ENCODE measurements at places on chromosomes 5 and 9. TPM values are rescaled to one million over a fixed set of nuclear protein-coding genes. Genes with fewer than 3 reads are reported as not detected.

GRCh38 chr5:34743878-34744277 lies 87.8 kb downstream of the RAI14 start:
- DNase-seq, result no peak
- no peaks in the 10 kb centered on the region for H3K36me3 ChIP-seq
- no peaks in the 10 kb centered on the region for H3K4me1 ChIP-seq
- H3K27me3 ChIP-seq, result peaks cover 5% of the 10 kb centered on the region
- no peak overlapping the region for H3K27ac ChIP-seq
- no peak overlapping the region for H3K4me3 ChIP-seq

Gene HACD4
- 8.1 TPM for polyA plus RNA-seq

GRCh38 chr5:145362266-145362665 lies 472.9 kb downstream of the PRELID2 start:
- no peaks in the 10 kb centered on the region for H3K27me3 ChIP-seq
- H3K4me3 ChIP-seq, result no peak overlapping the region
- no peak overlapping the region for H3K27ac ChIP-seq
- no peak for DNase-seq
- H3K36me3 ChIP-seq, result no peaks in the 10 kb centered on the region

- no peak overlapping the region for H3K4me3 ChIP-seq
- peaks cover 81% of the 10 kb centered on the region for H3K36me3 ChIP-seq
- H3K27me3 ChIP-seq, result no peaks in the 10 kb centered on the region
- no peak overlapping the region for H3K27ac ChIP-seq
- H3K4me1 ChIP-seq, result peaks cover 51% of the 10 kb centered on the region
These were observed 23.2 kb downstream of the RAD23B start for GRCh38 chr9:107306308-107306707.
